ENCODE measurements at places on chromosomes 12 and 14.
A peak's percentile ranks its signal among the peaks of the same experiment; 100 is the strongest.

GRCh38 chr14:101075801-101076413 is 172.4 kb upstream of the RTL1 start:
- DNase-seq, result no peak

DNA sequence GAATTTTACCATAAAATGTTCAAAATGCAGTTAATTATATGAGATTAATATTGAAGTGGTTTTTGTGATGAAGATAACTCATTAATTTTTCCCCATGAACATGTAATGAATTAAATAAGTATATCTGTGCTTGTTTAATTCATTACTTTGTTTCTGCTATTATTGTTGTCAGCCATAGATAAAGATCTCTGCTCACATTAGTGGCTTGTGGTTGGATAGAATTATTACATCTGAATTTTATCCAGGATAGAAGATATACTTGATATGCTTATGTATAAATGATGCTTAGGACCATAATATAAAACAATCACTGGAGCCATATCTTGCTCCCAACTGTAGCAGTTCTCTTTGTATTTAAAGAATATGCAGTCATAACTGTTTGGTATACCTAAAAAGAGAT is 18.5 kb downstream of the TSPAN19 start:
- DNase-seq, result no peak

DNA sequence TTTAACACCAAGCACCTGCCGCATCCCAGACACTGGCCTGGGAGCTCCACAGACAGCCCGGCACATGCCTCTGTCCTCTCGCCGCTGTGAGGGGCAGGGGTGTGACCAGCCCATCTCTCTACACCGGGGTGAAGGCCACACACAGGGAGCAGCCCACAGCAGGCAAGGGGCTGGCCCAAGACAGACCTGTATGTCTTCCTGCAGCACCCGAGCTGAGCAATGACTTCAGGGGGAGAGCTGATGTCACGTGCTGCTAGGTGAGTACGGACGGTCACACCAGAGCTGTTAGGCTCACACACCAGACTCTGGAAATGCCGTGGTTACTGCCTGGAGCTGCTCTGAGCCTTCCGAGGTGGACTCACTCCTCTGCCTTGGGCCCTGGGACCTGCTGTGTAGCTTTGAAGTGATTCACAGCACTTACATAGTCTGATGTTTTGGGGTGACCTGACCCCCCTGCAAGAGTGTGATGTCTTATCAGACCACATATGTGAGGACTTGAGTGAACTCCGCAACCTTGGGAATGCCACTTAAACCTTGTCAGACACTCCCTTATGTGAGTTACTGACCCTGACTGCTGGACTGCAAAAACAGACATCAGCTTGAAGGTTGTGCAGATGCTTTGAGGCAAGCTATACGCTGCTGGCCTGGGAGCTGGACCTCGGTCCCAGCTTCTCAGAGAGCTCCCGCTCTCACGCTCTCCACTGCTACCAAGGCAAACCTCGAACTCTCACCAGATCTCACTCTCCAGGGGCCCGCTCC is 1.8 kb downstream of the XRCC3 start:
- no peak for DNase-seq

- no peak for DNase-seq
Observed at GRCh38 chr14:92883066-92883465, 39.9 kb upstream of the CHGA start.

DNA sequence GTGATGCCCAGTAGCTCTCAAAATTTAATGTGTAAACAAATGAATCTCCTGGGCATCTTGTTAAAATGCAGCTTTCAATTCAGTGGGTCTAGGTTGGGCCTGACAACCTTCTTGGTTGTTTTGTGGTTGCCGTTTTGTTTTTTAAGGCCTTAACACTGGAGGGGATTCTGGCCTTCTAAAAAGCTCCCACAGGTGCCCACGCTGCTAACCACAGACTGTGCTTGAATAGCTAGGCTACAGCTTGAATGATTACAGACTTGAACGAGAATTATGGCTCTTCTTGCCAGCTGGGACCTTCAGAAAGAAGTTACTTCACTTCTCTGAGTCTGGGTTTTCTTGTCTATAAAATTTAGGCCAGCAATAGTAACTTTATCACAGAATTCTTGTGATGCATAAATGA is 1.3 kb upstream of the FLVCR2 start:
- no peak for DNase-seq

GRCh38 chr12:22626406-22626805 is 1.4 kb downstream of the ETNK1 start:
- DNase-seq, result no peak

GRCh38 chr14:33642080-33642479 is 308.8 kb downstream of the EGLN3 start:
- no peak for DNase-seq

GRCh38 chr12:105337391-105337790 is 6.9 kb downstream of the C12orf75 start:
- no peak for DNase-seq

DNA sequence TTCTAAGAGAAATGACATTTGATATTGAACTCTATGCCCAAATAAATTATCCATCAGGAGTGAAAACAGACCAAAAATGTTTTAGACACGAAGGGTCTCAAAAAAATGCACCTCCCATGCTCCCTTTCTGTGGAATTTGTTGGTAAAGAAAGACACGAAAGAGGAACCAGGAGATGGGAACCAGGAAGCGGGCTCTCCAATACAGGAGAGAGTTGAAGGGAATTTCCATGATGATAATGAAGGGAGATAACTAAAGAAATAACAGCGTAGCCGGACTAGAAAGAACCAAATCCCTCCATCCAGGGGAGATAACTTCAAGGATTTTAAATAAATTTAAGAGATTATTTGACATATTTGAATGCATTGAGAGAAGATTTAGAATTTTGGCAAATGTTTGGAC is 183.0 kb downstream of the DUSP6 start:
- DNase-seq, result no peak

- DNase-seq, result no peak
Observed at GRCh38 chr12:49323524-49324097, 556 bp downstream of the TROAP start.

GRCh38 chr12:19130224-19131024 is 891 bp downstream of the PLEKHA5 start:
- peak; percentile 36 for DNase-seq

DNA sequence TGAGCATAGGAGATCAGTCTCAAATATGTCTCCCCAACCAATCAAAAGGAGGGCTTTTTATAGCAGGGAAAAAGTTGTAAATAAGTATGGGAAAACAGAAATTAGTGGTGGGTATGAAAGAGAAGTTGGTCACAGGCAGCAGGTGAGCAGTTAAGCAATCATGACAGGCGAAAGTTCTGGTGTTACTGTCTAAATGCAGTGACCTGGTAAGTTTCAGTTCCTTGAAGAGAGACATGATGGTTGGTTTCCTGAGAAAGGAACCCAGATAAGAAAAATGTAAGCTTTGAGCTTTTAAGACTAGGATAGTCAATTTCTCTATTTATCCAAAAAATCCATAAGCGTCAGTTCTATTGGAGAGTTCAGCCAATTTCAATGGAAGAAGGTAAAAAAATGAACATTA is 466.2 kb upstream of the FLRT2 start:
- DNase-seq, result no peak

DNA sequence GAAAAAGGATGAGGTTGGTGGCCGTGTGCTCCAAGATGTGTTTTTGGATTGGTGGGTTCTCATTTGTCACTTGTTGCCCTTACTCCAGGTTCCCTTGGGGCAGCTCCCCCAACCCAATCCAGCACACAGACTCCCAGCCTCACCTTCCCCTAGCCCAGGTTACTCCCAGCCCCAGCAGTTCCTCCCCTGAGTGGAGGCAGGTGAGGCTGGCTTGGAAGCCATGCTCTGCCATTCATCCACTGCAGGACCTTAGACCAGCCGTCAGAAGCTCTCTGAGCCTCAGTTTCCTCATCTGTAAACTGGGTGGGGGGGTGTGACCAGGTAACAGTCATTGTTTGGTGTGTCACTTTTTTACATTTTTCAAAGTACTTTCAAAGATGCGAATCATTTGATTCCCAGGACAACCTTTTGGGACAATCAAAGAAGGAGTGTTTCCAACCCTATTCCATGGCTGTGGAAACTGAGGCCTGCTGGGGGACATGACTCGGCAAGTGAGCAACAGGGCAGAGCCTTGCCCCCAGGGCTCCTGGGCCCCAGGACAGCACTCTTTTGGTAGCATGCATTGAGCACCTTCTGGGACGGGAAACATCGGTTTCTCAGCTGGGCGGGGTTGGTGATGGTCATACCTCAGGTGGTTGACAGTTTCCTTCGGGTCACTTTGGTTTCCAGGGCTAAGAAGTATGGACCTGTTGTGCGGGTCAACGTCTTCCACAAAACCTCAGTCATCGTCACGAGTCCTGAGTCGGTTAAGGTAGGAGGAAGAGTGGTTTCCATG is 7.2 kb downstream of the CYP46A1 start:
- no peak for DNase-seq

DNA sequence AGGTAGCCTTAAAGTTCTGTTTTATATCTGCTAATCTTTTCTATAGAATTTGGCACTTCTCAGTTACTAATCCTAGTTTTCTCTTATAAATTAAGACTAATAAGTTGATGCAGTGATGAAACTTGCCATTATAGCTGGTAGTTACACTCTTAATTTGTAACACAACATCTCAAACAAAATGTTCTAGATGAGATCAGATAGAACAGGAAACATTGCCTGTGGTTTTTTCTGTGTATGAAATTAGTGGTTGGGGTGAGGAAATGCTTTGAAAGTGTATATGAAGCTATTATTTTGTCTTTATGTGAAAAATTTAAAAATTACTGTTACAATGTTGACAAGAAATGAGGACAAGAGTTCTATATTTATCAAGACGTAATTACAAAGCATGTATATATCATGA is 91.9 kb downstream of the PCNX1 start:
- no peak for DNase-seq

DNA sequence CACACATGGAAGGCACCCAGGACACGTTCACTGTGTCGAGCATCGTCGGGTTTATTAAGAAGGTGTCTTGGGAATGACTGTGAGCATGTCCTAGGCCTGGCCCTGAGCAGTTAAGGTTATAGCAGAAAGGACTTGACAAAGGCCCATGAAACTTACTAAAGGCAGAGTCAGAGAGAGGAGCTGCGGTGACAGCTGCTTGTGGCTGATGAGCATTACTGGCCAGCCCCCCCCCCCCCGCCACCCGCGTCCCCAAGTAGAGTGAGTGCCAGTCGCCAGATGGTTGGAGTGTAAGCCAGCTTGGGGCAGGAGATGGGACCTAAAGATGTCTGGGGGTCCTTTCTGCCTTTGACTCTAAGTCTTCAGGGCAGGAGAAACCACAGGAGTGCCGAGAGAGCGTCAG is 169.9 kb downstream of the TSPAN9 start:
- no peak for DNase-seq

GRCh38 chr12:47433876-47434275 is 272.0 kb downstream of the RPAP3 start:
- no peak for DNase-seq

DNA sequence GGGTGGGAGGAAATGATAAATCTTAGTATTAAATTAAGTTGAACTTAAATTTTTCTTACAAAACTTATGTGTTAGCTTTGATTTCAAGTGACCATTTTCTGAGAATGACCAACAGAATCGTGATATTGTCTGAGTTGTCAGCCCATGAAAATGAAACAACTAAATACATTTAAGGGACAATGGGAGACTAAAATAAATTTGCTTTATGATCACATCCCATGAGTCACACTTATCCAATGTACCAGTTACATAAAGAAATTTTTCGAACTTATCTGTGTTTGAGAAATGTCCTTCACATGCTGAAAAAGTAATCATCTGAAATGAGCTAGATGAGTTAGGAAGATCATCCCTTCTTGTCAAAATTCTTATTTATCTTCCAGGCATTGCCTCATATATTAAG is 415.9 kb upstream of the SYT1 start:
- no peak for DNase-seq

GRCh38 chr12:65470256-65470655 is 191.8 kb downstream of the MSRB3 start:
- DNase-seq, result no peak

GRCh38 chr12:92900941-92901340 is 28.2 kb downstream of the EEA1 start:
- no peak for DNase-seq

GRCh38 chr12:110647631-110648040 is 33.7 kb downstream of the TCTN1 start:
- DNase-seq, result no peak

DNA sequence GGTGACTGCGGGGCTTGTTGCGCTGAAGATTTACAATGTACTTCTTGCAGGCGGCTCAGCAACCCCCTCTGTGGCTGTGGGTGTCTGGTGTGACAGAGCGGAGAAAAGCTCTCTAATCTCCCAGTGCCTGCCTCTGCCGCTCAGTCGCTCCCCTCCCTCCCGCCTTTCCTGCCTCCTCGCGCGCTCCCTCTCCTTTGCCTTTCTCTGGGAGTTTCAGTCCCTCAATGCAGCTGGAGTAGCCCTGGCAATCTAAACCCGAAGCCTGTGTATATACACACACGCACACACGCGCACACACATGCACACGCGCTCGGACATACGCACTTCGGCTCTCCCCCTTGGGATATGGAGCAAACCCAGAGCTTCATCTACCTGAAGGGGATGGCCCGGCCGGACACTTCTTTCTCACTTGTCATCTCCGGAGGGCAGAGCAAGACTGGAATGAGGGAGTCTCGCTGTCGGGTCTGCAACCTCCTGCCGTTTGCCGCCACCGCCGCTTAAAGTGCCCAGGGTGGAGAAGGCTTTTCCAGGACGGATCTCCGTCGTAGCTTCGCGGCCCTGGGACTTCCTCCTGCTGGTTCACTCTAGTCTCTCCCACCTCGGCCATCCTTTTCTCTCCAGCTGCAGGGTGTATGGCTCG is 599 bp upstream of the TRHDE start:
- DNase-seq, result no peak

GRCh38 chr12:22687361-22688076 is 62.5 kb downstream of the ETNK1 start:
- DNase-seq, result no peak

DNA sequence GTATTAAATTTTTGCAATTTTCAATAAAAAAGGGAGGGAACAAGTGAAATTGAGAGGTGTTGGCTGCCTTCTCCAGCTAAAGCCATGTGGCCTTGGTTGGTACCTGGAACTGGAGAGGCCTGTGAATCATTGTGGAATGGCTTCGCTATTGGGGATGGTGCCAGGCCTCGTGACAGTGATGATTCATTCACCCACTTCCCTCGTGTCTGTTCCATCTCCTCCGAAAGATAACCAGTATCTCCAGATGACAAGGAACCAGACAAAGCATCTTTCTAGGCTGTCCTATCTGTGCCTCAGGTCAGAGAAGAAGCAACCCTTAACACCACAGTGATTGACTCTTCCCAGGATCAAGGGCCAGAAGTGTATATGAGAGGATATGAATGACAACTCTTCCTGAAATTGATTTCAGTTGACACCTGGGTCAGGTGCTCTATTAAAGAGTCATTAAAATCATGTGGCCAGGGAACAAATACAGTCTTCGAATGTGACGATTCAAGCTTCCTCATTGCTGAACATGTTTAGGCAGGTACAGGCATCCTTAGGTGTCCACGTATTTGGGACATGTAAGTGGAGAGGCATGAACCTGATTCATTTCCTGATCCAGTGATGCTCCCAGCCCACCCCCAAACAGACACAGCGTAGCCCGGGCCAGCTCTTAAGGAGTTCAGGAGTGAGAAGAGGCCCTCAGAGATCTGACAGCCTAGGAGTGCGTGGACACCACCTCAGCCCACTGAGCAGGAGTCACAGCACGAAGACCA is at the start of gene RNASE7:
TSS of gene RNASE7 (plus strand) at position 687 of the 758 bp plus-strand sequence. CDS start 631 bp downstream, outside the sequence.
- no peak for DNase-seq
